ENCODE measurements at places on chromosomes 13 and 19. TPM values are rescaled to one million over a fixed set of nuclear protein-coding genes. Genes with fewer than 3 reads are reported as not detected.

- DNase-seq, result no peak
Observed at GRCh38 chr19:33274663-33275558, 27.4 kb downstream of the CEBPA start.

Gene APOC1
- total RNA-seq, result 85.6 TPM

GRCh38 chr13:74710006-74710405 lies 575.8 kb upstream of the KLF12 start:
- no peak for DNase-seq

GRCh38 chr13:32837307-32837972 lies 178.8 kb upstream of the KL start:
- no peak for DNase-seq

DNA sequence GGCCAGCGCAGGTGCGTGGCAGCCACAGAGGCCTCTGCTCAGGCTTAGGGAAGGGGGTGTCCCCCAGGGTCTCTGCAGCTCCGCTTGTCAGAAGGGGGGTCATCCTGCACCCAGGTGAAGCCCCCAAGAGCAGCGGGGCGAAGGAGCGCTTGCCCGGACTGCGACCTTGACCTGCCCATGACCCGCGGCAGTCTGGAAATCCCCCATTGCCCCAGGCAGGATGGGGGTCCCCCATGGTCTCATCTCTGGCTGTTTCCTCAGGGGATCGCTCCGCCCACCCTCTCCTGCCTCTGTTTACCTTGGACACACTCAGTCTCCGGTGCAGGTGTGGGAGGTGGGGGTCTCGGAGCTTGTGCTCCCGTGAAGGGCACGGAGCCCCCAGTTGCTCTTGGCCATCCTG lies 82.7 kb downstream of the KDM4B start:
- no peak for DNase-seq

DNA sequence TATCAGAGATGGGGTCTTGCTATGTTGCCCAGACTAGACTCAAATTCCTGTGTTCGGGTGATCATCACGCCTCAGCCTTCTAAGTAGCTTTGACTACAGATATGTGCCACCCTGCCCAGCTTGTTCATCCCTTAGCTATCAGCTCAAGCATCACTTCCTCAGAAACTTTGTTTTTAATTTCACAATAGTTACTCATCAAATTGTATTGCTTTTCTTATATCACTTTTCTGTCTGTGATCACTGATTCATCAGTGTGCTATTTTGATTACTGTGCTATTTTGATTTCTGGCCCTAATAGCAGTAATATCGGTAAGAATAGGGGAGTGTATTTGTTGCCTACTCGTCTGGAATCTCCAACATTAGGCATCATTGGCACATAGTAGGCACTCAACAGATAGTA lies 878.6 kb upstream of the PCDH20 start:
- DNase-seq, result no peak

DNA sequence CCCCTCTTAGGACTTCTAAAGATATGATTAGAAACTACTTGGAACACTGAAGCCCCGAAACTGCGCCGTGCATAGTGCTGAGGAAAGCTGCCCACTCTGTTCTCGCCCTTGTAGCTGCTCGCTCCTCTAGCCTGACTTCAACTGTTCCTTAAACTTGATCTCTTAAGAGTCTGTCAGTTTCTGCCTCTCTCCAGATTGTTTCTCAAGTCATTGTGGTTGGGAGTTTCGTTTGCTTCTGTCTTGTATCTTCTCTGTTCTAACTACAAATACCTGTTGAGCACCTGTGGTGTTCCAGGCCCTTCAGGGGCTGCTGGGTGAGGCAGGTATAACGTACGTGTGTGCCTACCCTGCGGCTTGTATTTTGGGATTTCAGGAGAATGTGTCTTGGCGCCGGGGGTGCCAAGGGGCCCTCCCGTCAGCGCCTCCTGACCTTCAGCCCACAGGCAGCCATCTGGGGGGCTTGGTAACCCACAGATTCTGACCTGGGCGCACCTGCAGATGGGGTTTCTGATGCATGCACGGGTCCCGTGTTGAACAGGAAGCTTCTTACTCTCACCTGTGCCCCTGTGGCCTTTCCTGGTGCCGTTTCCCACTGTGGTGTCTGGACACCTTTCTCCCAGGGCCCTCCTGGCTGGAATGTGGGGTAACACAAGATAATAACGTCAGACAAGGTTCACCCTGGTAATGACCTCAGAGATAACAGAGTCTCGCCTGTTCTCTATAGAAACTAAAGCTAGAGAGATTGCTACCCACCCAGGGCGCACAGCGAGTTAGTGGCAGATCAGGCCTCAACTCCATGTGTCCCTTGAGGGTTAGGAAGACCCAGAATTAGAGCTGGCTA lies 17.2 kb upstream of the DCUN1D2 start:
- DNase-seq, result no peak

DNA sequence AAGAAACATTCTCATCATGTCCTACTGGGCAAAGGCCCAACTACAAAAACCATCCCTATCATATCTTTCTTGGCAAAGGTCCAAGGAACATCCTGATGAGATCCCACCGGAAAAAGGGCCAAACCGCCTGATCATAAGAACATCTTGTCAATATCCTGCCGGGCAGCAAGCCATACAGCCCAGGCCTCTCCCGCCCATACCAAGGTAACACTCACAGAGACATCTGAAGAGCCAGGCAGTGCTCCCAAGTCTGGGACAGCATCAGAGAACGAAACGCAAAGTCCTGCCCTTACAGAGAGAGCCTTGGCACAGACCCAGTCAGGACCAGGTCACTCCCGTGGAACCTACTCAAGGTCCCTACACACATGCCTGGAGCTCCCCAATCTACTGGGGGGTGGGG lies 18.5 kb upstream of the ZNF331 start:
- no peak for DNase-seq
